Skeletal muscle cell (primary cell): ENCODE measurements at places on chromosomes 6 and 20.
A peak's percentile ranks its signal among the peaks of the same experiment; 100 is the strongest.

GRCh38 chr20:9035126-9035525 is 33.8 kb upstream of the PLCB4 start:
- peak; percentile 90 for DNase-seq

- DNase-seq, result no peak
These were observed 278.7 kb upstream of the RNF217 start for GRCh38 chr6:124683507-124683906.

DNA sequence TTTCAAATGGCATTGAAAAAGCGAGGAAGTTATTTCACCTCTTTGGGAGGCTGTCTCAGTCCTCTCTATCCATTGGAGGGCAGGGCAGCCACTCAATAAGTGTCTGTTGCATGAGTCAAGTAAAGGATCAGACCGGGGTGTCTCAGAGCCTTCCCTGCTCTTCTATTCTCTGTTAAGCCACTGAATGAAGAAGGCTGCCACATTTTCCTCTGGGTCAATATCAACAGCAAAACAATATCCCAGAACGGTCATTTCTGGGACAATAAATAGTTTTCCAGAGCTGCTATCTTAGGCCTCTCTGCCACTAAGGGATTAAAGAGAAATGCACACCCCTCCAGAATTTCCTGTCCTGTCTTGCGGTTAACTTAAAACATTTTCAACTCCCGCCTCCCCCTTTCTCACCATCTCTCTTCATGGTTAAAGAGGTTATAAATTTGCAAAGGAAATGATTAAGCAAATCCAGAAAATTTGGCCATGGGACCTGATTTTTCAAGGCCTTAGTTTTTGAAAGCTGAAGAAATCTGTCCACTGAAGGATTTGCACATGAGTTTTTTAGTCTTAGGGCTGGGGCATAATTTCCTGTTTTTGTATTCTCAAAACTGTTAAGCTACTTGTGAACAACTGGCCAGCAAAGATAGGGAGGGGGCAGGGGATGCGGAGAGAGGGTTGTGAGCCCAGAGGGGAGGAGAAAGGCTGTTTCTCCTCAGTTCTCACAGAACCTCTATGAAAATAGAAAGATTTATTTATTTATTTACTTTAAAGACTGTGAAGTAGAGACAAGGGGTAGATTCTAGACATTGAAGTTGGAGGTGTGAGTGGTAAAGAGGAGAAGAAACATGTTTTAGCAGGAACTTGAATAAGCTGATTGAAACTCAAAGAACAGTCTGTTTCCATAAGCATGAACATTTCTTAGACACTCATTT is 135.7 kb downstream of the BCAS1 start:
- DNase-seq, result peak; percentile 65

- DNase-seq, result peak; percentile 44
These were observed 27.4 kb upstream of the MAPRE1 start for GRCh38 chr20:32792316-32792715.

- no peak for DNase-seq
These were observed 24.1 kb upstream of the SRF start for GRCh38 chr6:43146709-43147688.

DNA sequence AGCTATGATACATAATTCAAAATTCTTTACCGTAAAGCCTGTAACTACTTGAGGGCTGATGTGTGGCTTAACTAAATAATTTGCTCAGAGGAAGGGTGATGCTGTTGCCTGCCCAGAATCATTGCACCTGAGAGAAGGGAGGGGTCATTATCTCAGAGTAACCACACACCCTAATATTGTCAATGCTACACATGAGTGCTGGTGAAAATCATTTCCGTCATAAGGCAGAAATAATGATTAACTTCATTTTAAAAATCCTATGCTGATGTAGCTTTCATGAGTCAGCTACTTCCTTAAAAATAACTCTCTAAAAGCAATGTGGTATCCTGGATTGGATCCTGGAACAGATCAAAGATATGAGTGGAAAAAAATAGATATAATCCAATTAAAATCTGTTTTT is 146.4 kb upstream of the FAM83B start:
- no peak for DNase-seq
